ENCODE measurements at places on chromosomes 13 and 19. TPM values are rescaled to one million over a fixed set of nuclear protein-coding genes. Genes with fewer than 3 reads are reported as not detected.
A peak's percentile ranks its signal among the peaks of the same experiment; 100 is the strongest.

Gene ZNF729
- total RNA-seq, result 0.14 TPM

Gene ARHGAP45
- total RNA-seq, result 6.7 TPM

Gene TCF3
- total RNA-seq, result 180 TPM

Gene R3HDM4
- total RNA-seq, result 49.8 TPM

Gene GPC5
- total RNA-seq, result not detected

Gene C19orf85
- not detected for total RNA-seq

Gene ZNF616
- total RNA-seq, result 3.5 TPM

Gene ZNF575
- total RNA-seq, result not detected

DNA sequence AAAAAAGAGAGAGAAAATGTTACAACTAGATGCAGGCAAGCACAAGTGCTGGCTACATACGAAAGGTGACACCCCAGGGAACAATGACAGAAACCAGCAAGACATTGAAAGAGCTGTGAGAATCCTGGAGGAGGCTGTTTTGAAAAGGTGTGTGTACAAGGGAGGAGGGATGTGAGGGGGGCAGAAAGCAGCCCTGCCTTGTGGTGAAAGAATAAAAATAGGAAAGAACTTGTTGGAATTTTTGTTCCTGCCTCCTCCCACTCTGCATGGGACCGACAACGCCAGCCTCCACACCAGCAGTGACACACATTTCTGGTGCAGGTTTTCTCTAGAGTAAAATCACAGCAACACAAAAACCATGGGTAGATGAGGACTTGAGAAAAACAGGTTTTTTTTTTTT is 1258.6 kb downstream of the PCDH9 start:
- DNase-seq, result no peak

- no peak for DNase-seq
Observed at GRCh38 chr19:17002455-17002854, 24.2 kb downstream of the CPAMD8 start.

- DNase-seq, result peak; percentile 80
Observed at GRCh38 chr19:39401549-39402345, 4.9 kb upstream of the ZFP36 start.

- no peak for DNase-seq
Observed at GRCh38 chr19:38707512-38708114, 36.7 kb downstream of the CAPN12 start.

- DNase-seq, result no peak
Observed at GRCh38 chr19:54707962-54708361, 16.3 kb upstream of the KIR3DL3 start.

DNA sequence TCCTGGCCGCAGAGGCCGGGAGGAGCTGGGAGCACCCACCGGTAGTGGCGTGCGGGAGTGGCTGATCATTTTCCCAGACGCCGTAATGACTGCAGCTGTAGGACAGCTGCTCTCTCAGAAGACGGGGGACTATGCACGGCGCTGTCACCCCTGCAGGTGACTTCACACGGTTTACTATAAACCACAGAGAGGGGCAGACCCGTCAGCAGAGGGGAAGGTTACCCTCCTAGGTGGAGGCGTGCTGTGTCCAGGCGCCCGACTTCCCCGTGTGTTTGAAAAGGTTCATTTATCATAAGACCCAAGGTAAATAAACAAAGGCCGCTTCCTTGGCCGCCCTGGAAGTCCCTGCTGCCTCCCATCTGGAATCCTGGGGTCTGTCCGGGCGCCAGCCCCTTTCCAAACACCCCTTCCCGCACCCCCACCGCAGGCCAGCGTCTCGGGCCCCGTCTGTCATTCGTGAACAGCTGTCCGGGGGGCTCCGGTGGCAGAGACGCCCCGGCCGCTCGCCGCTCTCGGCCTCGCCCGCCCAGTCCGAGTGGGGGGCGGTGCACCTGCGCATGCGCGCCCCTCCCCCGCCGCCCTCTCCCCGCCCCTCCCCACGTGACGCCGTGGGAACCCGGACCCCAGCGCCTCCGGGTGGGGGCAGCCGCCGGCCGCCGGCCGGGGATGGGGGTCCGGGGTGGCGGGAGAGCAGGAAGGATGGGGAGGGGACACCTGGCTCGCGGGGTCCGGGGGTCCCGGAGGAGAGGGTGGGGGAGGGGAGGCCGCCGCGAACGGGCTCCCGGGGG is 915 bp downstream of the SHC2 start:
- DNase-seq, result no peak

DNA sequence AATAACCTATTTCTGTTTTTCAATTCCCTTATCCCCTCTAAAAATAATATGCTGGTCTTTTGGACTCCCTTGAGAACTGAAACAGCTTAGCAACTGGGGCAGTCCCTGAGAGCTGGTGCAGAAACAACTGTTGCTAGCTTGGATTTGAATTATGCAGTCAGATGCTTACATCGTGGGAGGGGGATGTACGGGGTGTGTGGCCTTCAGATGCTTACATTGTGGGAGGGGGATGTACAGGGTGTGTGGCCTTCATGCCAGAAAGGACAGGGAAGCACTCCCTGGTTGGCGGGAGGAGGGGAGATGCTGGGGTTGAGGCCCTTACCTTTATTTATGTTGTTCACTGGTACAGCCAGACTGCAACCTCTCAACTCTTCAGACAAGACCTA is 25.6 kb downstream of the LRCH1 start:
- no peak for DNase-seq

GRCh38 chr13:48405875-48406274 is 7.0 kb downstream of the LPAR6 start:
- DNase-seq, result no peak

DNA sequence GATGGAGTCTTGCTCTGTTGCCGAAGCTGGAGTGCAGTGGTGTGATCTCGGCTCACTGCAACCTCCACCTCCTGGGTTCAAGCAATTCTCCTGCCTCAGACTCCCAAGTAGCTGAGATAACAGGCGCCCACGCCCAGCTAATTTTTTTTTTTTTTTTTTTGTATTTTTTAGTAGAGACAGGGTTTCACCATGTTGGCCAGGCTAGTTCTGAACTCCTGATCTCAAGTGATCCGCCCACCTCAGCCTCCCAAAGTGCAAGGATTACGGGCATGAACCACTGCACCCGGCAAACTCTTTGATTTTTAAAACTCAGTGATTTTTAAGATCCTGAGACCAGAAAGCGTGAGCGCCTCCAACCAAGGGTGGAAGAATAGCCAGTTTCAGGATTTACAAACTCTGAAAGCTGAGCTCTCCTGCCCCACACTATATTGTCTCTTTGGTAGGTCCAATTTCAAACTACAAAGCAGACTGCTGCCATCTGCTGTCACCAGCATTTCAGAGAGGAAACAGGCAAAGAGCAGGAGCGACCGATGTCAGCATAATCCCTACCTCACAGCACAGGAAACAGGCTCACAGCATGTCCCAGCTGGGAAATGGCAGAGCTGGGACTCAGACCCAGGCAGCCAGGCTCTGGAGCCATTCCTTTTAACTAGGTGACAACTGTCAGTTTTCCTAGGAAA is 9.2 kb downstream of the NOSIP start:
- no peak for DNase-seq

GRCh38 chr13:73365681-73366080 is 306.9 kb downstream of the KLF5 start:
- DNase-seq, result peak; percentile 81

GRCh38 chr13:52947921-52948373 is 80.7 kb upstream of the OLFM4 start:
- no peak for DNase-seq

DNA sequence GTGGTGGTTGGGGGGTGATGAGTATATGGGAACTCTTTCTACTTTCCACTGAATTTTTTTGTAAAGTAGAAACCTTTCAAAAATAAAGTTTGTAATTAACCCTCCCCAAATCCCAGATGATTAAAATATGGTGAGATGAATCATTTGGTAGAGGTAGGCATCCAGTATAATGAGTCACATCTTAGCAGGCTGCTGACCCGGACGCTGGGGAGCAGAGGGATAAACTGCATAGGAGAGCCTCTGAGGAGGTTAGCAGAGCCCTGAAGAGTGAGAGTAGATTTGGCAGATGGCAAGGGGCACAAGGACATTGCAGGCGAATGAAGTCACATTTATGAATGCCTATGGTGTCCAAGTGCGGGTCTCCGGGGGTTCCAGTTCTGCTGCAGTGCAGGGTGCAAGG is 293.8 kb downstream of the FGF9 start:
- no peak for DNase-seq

GRCh38 chr13:102914339-102914930 is 68.6 kb downstream of the ERCC5 start:
- DNase-seq, result no peak

GRCh38 chr19:49809160-49809940 is 3.7 kb downstream of the FUZ start:
- no peak for DNase-seq

DNA sequence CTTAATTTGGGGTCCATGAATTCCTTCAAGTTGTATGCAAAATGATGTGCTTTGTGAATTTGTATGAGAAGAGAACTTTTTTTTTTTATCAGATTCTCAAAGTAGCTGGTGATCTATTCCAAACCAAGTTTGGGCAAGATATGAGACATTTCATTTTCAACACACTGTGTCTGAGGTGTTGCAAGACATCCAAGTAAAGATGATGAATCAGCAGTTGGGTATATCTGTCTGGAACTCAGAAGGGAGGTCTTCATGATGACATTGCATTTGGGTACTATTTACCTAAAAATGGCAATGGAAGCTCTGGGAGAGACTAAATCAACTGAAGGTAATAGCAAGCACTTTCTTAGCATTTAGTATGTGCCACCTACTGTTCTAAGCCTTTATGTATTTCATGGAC is 2.8 kb downstream of the FAM124A start:
- no peak for DNase-seq

DNA sequence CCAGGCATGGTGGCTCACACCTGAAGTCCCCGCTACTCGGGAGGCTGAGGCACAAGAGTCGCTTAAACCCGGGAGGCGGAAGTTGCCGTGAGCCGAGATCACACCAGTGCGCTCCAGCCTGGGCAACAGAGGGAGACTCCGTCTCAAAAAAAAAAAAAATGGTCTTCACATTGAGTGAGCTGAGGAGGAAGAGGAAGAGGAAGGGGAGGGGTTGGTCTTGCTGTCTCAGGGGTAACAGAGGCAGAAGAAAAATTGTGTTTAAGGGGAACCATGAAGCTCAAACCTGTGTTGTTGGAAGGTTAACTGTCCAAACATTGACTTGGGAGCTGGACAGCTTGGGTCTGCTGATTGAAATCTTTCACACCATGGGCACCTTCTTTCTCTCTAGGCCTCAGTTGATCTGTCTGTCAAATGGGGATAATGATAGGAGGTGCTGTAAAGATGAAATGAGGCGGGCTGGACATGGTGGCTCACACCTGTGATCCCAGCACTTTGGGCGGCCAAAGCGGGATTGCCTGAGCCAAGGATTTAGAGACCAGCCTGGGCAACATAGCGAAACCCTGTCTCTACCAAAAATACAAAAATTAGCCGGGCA is 9.8 kb upstream of the SLC44A2 start:
- no peak for DNase-seq

GRCh38 chr13:65866138-65866537 is 1364.0 kb downstream of the PCDH9 start:
- no peak for DNase-seq

DNA sequence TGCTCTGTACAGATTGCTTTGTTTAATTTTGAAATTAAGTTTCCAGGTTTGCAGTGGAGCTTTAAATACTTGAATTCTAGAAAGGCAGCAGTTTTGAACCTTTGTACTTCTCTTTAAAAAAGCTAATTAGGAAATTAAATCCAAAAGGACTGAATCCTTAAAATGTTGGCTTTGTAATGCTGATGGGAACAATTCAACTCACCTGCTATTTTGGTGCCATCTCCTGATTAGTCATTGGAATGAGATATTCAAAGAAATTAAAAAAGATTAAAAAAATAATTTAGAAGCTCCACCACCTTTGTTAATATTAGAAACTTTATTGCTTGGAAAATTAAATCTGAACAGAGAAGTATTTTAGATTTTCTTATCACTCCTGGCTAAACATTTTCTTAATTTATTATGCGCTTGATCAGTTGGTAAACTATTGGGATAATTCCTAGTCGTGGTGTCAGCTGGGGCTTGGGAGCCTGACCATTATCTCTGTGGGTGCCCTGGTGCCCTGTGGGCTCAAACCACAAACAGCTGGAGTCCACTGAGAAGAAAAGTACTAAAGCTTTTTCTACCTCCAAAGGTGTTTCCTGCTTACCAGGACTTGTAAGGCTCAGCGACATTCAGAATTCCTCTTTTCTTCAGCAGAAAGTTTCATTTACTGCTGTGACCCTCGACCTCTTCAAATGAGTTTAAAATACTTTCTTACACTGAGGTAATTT is 540.4 kb downstream of the DIAPH3 start:
- no peak for DNase-seq

GRCh38 chr19:1105873-1106840 is 2.4 kb downstream of the GPX4 start:
- DNase-seq, result no peak

DNA sequence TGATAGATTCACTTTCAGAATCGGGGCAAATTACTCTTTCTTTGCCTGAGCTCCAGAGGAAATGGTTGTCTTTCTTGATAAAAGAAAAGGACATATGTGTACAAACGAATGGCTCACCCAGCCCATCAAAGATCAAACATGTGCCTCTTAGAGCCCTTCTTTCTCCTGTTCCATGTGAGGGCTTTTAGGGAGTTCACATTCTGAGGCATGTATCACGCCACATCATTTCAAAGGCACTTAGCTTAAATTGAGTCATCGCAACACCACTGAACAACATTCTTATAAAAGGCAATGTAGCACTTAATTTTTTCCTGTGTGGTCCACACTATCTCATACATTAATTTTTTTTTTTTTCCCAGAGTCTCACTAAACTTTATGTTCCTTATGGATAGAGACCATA is 521.0 kb downstream of the SUCLA2 start:
- no peak for DNase-seq

DNA sequence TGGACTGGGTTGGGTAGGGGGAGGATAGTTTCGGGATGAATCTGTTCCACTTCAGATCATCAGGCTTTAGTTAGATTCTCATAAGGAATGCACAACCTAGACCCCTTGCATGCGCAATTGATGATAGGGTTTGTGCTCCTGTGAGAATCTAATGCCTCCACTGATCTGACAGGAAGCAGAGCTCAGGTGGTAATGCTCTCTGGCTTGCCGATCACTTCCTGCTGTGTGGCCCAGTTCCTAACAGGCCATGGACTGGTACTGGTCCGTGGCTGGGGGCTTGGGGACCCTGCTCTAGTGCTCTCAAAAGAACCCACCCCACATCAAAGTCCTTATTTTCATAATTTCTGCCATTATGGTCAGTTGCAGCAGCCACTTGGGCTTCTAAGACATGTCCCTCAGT is 30.1 kb downstream of the DNAJC3 start:
- no peak for DNase-seq

GRCh38 chr19:8391198-8392016 is 1.2 kb downstream of the RAB11B start:
- no peak for DNase-seq

All from epithelial cell of proximal tubule (primary cell).